Stimulated activated CD4-positive, alpha-beta T cell treated with anti-CD3 and anti-CD28 coated beads, TNF-alpha, amount 100 ng/mL, for 4 hours (primary cell): ENCODE measurements at places on chromosomes 2 and 18.

DNA sequence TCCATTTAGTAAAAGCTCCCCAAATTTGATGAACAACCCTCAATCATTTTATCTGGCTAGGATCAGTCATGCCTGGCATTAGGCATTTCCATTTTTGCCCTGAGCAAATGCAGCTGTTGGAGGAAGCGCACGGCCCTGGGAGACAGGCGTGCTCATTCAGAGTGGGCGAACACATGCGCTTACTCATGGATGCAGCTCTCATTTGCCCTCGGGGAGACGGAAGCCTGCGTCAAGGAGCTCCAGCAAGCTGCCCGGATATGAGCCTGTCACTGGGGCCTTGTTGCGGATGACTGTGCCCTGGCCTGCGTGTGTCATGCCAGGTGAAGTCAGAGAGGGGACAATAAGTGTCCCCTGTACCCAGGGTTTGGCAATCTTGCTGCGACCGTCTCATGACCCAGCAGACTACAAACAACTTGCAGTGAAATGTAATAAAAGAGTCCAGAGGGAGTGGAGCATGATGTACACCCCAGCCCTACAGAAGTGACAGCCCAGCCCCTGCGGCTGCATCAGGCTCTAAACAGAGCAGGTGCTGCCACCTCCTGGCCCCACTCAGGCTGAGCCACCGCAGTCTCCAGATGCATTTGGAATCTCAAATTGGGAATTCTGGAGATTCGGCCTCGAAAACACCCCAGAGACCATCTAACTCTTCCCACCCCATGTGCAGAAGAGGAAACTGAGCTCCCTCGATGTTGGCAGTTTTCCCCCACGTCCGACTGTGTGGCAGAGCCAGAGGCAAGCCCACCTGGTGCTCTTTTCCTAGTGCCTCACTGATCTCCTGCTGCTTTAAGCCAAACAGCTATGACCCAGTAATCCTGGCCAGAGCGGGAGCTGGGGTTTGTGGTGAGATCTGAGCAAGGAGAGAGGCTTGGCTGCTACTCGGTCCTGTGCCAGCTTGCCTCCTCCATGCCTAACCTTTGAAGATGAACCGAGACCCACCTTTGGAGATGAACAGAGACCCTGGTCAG is 105.0 kb upstream of the ALK start:
- no peak for DNase-seq

GRCh38 chr2:166373951-166374350 is 1.8 kb downstream of the SCN9A start:
- DNase-seq = no peak

- no peak for DNase-seq
Observed at GRCh38 chr2:8574196-8575037, 107.4 kb upstream of the ID2 start.

GRCh38 chr18:76252880-76253279 is 242.2 kb downstream of the ZNF516 start:
- no peak for DNase-seq

DNA sequence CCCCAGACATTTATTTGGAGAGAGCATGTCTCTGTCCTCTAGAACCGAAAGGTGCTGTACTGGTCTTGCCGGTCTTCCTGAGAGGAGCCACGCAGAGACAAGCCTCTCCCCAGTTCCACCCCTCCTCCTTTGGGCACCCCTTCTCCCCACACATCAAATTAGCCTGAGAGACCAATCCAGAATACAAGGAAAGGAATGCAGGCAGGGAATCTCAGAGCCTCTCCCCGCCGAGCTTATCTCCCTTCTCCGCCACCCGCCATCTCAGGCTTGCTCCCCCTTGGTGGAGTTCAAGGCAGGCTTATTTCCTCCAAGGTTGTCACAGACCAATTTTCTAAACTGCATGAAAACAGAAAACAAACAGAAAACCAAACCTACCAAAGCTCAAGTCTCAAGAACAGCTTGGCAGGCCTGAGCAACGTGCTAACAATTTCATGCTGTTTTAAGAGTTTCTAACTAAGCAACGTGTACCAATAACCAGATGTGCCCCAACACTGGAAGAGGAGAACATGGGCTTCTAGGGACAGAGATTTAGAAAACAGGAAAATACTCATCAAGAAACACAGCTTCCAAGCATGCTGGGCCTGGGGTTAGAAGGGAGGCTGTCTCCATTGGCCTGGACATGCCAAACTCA is 124.5 kb upstream of the PKDCC start:
- no peak for DNase-seq

- DNase-seq = no peak
Observed at GRCh38 chr18:44727291-44727690, 46.6 kb downstream of the SETBP1 start.

GRCh38 chr2:124163840-124164239 is 138.8 kb downstream of the CNTNAP5 start:
- no peak for DNase-seq

- DNase-seq = no peak
Observed at GRCh38 chr2:15107137-15107536, 454.0 kb downstream of the NBAS start.
